ENCODE measurements at places on chromosomes 13 and 19.

DNA sequence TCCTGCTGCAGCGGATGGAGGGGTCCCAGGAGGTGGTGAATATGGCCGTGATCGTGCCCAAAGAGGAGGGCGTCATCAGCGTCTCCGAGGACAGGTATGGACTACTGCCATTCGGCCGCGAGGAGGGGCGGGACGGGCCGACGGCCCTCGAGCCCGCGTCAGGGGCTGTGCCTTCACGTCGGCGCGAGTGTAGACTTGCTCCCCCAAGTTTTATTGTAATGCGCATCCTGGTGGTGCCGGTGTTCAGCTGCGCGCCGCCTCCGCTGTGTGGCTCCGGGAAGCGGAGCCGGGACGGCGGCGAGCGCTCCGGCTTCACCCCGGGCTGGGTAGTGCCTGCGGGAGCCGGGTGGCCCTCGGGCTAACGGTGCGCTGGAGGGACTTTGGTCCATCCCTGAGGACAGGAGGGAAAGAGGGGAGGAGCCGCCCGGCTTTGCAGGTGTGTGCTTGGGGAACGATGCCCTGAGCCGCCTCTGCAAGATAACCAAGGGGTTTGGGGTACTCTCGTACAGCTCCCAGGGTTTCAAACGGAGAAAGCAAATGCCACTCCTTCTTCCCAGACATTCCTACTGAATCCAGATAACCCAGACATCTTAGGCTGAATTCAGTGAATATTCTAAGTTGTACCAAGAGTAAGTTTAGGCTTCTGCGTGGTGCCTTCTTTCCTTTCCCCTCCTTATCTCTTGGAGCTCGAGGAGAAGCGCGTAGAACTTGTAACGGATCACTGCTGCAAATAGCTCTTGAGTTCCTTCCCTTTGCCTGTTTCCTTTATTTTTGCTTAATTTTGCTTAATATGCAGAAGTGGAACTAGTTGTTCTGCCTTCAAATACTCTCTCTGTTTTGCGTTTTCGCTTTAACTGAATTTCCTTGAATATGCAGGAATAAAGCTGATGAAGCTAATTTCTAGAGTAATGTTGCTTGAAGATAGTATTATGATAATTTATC, 740 bp downstream of the WDFY2 start:
- peak; percentile 25 for DNase-seq

GRCh38 chr19:1457031-1457739, 7.3 kb downstream of the APC2 start:
- DNase-seq = no peak

DNA sequence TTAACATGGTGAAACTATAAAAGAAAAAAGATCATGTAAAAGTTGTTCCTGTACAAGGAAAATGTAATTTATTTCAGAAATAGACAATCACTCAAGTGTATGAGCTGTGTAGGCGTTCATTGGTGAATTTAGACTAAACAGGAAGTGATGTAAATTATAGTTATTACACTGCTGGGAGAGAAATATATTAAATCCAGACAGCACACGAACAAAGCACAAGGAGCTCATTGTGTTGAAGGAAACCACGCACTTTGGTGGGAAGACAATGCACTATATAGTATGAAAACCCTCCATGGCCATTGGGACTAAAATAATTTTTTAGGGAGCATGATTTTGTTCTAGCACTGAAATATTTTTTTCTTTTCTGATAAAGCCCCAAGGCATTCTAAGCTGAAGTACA, 450.5 kb downstream of the KLF12 start:
- no peak for DNase-seq

GRCh38 chr13:60707878-60708277, 310.9 kb downstream of the TDRD3 start:
- DNase-seq = no peak

DNA sequence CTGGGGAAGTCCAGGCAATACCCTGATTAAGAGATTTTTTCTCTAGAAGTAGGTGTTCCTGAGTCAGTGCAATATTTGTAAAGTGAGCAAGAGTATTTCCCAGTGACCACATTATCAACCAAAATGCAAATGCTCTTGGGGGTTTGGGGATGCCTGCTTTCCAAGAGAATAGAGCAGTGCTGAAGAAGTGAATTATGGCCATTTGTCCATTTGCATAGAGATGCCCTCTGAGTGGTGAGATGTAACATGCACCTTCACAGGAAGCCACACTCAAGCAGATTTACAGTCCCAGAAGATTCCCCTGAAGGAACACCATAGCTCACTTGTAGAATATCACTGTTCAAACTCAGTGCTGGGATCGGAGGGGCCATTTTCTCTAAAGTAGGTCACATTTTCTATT, 71.8 kb downstream of the TNFSF11 start:
- DNase-seq = no peak

- DNase-seq = no peak
These were observed 87.1 kb upstream of the FNDC3A start for GRCh38 chr13:48888613-48889012.

DNA sequence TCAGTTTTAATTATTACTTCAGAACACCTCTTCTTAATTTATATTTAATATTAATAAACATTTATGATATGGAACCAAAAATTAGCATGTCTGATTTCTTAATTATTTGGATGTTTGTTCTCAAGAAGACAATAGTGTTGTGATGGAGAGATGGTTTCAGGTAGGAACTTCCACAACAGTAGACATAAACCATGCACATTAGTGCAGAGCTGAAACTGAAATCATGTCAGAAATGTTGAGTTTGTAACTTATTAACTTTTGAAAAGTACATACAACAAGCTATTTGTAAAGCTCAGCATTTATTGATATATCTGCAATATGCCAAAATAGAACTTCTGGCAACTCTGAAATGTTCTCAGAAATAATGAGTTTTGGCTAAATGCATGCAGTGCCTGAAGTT, 11.8 kb upstream of the EDNRB start:
- DNase-seq = no peak

DNA sequence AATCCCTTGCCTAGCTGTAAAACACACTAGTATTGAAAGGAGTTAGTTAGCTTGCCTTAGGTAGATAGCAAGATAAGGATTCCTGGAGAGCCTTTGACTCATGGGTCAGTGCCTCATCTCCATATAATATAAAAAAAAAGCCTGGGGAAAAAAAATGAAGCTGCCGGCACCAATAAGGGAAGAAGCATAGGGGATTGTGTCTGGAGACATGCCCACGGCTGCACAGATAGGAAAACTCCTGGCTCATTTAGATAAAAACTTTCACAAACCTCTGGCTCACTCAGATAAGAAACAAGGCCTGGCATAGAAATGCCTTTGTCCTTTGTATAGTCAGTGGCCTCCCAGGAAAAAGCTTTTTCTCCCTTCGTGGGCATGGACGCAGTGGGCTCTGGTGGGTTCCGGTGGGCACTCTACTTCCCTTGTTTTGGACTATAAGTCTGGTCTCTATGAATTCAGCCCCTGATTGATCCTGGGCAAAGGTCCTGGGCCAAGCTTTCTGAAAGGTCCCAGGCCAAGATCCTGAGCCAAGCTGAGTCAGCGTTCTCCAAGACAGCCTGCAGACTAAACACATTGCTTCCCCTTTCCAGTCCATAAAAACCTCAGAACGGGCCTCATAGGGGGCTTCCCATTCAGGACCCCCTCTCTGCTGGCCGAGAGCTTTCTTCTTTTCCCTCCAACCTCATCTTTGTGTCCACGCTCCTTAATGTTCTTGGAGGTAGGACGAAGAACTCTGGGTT, 4.9 kb upstream of the OR7A17 start:
- DNase-seq = no peak

- no peak for DNase-seq
These were observed 1.9 kb downstream of the CEACAM4 start for GRCh38 chr19:41624937-41625336.

DNA sequence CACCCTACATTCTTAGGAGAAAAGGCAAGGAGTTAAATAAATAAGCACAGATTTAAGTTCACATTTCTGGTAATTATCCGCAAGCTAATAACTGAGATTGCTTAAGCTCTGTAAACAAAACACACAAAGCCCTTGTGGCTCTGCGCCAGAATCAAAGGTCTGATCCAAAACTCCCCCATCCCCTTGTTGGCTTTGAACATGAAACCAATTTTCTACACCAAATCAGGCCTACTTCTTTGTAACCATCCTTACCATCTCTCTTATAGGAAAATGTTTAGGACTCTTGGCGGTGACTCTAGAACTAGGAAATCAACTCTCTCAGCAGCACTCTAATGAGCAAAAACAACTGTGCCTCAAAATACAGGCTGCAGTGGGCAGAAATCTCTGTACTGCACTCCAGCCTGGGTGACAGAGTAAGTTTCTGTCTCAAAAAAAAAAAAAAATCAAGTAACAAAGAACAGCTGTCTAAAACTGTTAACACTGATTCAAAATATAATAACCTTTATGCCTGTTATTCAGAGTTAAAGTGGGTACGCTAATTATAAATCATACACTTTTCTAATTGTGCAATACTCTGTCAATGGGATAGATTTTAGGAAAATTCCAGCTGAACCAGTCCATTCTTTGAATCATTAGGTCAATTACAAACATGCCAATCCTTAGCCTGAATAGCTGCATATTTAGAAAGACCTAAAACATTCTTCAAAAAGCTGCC, 25.8 kb downstream of the ABCC4 start:
- DNase-seq = peak; percentile 72

- no peak for DNase-seq
These were observed 10.9 kb upstream of the CERS1 start for GRCh38 chr19:18906605-18907519.

GRCh38 chr19:48806518-48806817, 4.4 kb downstream of the BCAT2 start:
- peak; percentile 13 for DNase-seq

- peak; percentile 71 for DNase-seq
These were observed 8.4 kb downstream of the SPRYD7 start for GRCh38 chr13:49927755-49928154.

- no peak for DNase-seq
These were observed 2.7 kb downstream of the EGLN2 start for GRCh38 chr19:40801426-40802299.

GRCh38 chr13:114330086-114330485, 15.8 kb downstream of the CHAMP1 start:
- DNase-seq = no peak

DNA sequence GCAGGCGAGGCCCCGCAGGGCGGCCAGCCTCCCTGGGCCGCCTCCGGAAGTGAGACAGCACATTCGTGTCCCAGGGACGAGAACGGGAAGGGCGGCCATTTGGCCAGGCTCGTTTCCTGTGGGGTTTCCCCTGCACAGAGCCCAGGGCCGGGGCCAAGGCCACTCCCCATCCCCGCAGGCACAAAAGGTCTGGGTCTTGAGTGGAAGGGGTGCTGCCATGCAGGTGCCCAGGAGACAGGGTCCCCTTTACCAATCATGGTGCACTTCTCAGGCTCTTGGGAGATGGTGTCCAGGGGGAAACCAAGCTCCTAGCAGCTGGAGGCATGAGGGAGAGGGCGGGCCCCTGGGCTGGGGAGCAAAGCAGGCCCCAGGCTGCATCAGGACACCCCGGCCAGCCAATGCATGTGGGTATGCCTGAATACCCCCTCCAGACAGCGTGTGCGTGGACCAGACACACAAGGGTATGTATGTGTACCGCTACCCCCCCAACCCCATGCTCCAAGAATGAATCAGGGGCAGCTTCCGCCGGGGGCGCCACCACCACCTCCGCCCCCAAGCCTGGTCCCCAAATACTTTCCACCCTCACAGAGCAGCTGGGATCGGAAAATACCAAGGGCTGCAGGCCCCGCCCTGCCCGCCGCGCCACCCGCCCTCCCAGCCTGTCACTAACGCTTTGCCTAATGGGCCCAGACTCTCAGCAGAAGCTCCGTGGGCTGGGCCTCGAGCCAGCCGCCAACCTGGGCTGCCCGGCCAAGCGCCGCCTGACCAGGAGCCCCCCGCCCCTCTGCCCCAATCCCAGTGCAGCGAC, 37.6 kb upstream of the NANOS3 start:
- DNase-seq = peak; percentile 89

DNA sequence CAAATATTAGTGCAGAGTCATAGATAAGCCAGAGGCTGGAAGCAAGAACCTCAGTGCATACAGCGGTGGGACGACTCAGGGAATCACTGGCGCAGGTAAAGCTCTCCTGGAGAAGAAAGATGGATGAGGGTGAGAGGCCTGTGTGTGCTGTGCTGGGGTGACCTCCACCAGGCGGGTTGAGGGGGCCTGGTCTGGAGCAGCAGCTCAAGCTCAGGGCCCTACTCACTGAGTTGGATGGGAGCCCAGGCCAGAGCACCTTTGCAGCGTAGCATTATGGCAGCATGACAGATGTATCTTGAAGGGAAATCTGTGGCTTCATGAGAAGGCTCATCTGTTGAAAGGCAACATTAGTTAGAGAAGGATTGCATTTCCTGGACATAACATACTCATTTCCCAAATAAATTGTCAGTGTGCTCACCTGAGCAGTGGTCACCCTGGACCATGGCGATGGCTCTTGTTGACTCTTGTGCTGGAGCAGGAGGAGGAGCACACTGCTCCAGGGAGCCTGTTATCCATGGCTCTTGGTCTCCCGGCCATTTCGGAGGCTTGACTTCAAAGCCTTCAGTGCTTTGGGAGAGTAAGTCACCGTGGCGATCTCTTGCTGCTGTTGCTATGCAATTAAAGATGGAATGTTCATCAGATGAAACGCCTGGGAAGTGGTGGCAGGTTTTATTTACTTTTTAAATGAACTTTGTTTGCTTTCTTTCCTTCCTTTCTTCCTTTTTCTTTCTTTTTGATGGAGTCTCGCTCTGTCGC, 25.0 kb downstream of the HNRNPM start:
- DNase-seq = no peak

- no peak for DNase-seq
These were observed 994 bp downstream of the CCDC194 start for GRCh38 chr19:17393002-17393401.

- DNase-seq = no peak
These were observed 19.0 kb downstream of the UPF1 start for GRCh38 chr19:18850471-18851375.

- no peak for DNase-seq
These were observed 7.7 kb downstream of the TYK2 start for GRCh38 chr19:10372690-10373089.

- DNase-seq = no peak
These were observed 5.4 kb upstream of the NTN5 start for GRCh38 chr19:48678201-48678600.

GRCh38 chr13:52884429-52885010, 36.1 kb upstream of the PCDH8 start:
- DNase-seq = no peak

DNA sequence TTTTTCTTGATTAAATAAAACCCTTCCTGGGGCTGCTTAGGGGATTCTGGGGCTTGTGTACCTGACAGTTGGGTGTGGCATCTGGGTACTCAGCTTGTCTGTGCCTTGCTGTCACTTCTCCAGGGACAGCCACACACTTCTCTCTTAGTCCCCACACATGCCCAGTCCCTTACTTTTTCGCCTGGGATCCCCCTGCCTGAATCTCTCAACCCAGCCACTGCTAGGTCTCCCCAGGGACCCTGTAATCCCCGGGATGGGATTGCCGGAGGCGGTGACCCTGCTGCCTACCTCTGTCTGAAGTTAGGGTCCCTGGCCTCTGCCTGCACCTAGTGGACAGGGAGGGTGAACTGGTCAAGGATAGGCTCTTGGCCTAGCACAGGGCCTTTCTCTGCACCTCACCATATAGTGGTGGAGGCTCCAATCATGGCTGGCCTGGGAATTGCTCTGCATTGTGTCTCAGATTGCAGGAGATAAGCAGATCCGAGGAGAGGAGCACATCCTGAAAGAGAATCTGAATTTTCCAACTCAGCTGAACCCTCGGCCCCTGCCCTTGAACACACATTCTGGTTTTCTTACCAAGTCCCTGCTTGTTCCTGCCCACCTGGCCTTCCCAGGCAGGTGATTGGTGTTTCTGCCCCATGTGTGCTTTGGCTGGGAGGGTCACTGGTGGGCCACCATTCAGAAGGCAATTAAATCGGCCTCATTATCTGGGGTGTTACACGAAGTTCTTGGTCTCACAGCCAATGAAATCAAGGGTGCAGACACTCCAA, 8.7 kb upstream of the ZNF492 start:
- no peak for DNase-seq
